Foreskin keratinocyte (primary cell): ENCODE measurements at places on chromosomes 7 and 10. TPM values are rescaled to one million over a fixed set of nuclear protein-coding genes. Genes with fewer than 3 reads are reported as not detected.

DNA sequence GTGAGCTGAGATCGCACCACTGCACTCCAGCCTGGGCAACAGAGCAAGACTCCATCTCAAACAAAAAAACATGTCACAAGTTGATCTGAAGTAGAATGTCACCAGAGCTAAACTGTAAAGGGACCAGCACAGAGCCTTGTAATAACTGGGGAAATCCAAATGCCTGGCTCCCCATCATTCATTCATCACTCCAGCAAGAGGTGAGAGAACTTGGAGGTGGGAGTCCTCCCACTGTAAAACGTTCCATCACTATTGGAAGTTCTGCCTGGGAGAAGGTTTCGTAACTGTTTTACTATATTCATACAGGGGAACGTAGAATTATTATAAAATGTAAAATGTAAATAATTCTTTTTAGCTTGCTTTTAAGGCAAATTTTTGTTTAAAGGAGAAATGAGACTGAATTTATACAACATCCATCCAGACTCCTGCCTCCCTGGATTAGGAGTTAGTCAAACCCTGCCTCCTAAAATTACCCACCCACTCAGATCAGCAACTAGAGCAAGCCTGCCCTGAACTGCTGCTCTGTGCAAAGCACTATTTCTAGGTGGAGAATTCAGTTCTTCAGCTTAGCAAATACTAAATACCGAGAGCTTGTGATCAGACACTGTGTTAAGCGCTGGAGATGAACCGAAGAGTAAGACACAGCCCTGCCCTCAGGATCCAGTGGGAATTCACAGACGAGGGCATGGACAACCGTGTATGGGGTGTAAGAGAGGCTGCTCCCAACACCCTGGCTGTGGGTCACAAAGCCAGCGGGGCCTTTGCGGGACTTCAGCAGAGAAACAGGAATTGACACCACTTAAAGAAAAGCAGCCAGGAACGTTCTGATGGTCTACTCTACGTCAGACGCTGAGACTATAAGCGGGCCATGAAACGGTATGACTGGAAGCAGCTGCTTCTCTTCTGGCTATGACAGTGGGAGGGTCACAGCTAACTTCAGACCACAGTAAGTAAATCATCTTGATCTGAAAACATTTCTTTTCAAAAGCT lies 208.3 kb downstream of the ZMYND11 start:
- DNase-seq = no peak

The XRCC2 gene
- 7.0 and 9.3 TPM in 2 replicates for total RNA-seq

- peak; percentile 18 for DNase-seq
Observed at GRCh38 chr7:81195033-81195432, 276.2 kb upstream of the SEMA3C start.

The PON3 gene
- total RNA-seq = 1.7 and 2.0 TPM in 2 replicates

The ASZ1 gene
- total RNA-seq = not detected in 2 replicates

- DNase-seq = peak; percentile 92
Observed at GRCh38 chr7:43869867-43870240, 537 bp upstream of the MRPS24 start.

DNA sequence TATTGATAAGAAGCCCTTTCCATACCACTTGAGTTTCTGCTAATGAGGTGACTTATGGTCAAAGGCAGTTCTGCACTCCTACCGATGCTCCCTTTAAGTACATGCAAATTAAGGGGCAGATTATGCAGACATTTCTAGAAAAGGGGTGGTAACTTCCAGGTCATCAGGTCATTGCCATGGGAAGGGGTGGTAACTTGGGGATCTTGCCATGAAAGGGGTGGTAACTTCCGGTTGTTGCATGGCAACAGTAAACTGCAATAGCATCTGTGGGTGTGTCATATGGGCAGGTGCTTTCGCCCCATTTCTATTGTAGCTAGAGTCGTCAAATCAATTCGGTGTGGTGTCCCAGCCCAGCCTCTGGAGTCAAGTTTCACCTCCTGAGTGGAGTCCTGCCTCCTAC lies 150.9 kb downstream of the UBE2H start:
- DNase-seq = no peak

- no peak for DNase-seq
Observed at GRCh38 chr10:129715805-129716204, 248.3 kb downstream of the EBF3 start.

DNA sequence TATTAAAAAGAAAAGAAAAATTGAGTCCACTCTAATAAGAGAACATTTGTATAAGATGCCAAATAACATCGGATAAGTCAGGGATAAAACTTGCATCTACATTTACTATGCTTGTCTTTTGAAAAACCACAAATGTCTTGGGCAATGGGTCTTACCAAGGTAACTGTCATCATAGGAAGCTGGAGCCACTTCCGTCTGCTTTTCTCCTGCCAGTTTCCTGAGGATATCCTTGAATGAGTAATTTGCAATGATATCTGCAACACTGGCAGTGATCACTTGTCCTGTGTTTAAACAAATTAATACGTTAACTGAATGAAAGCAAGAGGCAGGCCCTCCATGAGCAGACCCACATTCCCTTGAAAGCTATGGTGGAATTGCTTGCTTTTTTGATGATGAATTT lies 47.3 kb downstream of the ITGA8 start:
- no peak for DNase-seq

The ERVW-1 gene
- total RNA-seq = not detected in 2 replicates

DNA sequence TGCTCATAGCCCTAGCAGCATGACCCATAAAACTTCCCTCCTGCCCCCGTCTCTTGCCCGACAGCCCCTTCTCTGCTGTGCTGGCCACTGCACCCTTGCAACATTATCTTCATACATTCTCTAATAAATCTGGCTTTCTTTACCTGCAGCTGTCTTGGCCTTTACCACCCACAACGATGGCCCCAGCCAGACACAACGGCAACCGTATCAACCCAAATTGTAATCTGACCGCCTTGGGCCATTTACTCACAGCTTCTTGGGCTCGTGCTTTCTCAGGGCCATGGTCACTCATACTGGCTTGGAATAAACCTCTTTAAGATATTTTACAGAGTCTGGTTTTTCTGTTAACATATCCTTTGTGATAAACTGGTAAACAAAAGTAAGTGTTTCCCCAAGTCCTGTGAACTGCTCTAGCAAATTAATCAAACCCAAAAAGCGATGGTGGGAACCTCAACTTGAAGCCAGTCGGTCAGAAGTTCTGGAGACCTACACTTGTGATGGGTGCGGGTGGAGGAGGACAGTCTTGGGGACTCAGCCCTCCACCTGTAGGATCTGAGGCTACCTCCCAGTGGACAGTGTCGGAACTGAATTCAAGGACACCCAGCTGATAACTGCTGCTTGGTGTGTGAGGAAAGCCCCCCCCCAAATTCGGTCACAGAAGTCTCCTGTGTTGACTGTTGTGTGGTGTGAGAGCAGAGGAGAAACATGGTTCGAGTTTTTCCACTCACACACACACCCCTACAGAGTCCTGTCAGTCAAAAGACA lies 87.6 kb upstream of the ATP6V0A4 start:
- DNase-seq = no peak

DNA sequence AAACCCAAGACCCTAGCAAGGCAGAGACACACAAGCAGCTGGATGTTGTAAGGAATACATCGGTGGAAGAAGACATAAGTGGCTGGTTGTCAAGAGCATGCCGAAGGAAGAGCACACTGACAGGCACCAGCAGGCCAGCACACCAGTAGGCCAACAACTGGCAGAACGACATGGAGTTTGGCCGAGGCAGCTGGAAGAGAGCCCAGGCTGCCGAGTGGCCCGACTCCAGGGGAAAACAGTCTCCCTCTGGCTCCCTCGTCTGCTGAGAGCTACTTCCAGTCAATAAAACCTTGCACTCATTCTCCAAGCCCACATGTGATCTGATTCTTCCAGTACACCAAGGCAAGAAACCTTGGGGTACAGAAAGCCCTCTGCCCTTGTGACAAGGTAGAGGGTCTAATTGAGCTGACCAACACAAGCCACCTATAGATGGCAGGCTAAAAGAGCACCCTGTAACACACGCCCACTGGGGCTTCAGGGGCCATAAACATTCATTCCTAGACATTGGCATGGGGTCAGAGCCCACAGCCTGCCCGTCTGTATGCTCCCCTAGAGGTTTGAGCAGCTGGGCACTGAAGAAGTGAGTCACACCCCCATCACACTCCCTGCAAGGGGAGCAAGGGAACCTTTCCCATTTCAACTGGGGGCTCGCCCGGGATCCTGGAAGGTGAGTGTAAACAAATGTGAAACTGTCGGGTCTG lies 14.7 kb upstream of the TNS3 start:
- no peak for DNase-seq

GRCh38 chr7:133434246-133434865 lies 181.5 kb downstream of the EXOC4 start:
- DNase-seq = no peak

GRCh38 chr7:136709876-136710275 lies 158.6 kb upstream of the CHRM2 start:
- DNase-seq = no peak

DNA sequence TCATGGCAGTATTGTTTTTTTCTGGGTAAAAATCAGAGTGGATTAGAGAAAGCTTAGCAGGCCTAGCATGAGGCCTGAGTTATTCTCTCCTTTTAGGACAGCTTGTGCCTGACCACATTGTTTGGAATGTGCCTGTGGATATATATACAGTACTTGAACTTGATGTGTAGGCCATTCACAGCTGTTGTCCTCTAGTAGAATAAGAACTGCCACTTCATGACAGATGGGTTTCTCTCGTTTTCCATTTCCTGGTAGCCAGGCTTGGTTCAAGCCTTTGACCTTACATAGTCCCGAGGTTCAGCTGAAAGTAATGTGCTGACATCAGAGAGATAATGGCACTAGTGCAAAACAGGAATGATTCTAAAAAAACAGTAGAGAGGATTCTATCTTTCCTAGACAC lies 473.9 kb downstream of the AUTS2 start:
- no peak for DNase-seq

- DNase-seq = peak; percentile 52
Observed at GRCh38 chr7:6589829-6590644, at the start of gene INTS15. Gene INTS15, plus strand, starts transcription at chr7:6590021. Its CDS starts 263 bp downstream, at chr7:6590284.

The ZSCAN21 gene
- 11.2 and 11.3 TPM in 2 replicates for total RNA-seq

- no peak for DNase-seq
Observed at GRCh38 chr7:46011059-46011458, 90.0 kb upstream of the IGFBP3 start.

GRCh38 chr7:139431459-139431858 lies 52.0 kb downstream of the KLRG2 start:
- DNase-seq = no peak

DNA sequence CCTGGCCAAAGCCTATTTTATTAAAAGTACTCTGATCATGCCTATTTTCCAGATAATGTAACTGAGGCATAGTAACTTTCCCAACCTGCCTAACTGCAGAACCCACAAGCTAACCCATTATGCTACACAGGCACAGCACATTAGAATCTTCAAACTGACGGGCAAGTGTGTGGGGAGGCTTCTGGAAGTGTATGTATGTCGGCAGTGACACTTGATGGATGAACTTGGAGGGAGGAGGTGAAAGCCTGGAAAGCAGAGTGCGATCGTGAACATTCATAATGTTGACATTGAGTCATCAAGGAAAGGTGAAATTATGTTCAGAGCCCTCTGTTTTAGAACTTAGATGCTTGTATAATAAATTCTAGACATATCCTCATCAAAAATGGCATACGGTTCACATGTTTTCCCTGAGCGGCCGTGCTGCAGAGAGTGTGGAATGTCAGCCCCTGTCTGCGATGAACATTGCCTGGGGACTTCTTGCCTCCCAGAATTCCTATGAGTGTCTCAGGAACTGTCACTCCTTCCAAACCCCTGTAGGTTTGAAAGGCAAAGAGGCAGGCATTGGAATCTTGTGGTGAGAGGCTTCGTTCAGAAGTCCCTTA lies 102.4 kb downstream of the SLIT1 start:
- no peak for DNase-seq

DNA sequence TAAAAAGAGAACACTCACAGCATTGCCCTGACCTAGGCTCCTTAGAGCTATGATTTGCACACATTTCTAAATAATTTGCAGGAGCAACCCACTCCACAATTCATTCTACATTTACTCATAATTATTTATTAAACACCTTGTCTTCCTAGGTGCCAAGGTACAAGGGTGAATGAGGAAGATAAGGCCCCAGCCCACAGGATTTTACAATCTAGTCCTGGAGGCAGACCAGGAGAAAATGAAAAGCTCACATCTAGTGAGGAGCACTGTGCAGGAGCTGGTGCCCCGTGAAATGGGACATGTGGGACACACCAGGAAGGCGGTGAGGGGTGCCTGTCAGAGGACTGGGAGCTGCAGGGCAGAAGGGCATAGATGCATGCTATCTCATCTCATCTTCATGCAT lies 59.7 kb upstream of the LRRC18 start:
- DNase-seq = no peak

GRCh38 chr7:102080019-102080433 lies 206.6 kb upstream of the SH2B2 start:
- no peak for DNase-seq

GRCh38 chr10:82908751-82909150 lies 1033.8 kb downstream of the NRG3 start:
- no peak for DNase-seq

DNA sequence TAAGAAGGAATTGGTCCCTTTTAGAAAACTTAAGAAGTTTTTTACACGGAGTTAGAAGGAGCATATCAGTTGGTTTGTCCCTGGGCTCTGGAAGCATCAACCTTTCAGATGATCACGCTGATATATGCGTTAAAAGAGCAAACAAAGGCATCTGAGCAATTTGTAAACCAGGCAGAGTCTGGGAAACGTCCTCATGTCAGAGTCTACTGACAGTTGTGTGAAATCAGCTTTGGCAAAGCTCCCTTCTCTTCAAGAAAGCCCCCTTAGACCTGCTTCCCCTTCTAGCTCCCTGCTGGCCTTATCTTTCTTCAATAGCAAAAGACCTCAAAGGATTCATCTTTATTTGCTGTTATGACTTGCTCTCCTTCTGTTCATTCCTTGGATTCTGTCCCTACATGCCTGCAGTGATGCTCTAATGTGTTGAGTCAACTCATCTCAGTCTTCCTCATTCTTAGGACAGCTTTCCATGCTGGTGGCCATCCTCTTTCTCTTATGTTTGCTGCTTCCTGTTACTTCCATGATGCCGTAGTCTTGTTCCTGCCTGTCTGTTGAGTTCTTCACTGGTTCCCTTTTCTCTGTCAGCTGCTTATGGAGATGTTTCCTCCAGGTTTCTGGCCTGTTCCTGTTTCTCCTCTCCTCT lies 106.5 kb upstream of the BMPER start:
- peak; percentile 95 for DNase-seq

DNA sequence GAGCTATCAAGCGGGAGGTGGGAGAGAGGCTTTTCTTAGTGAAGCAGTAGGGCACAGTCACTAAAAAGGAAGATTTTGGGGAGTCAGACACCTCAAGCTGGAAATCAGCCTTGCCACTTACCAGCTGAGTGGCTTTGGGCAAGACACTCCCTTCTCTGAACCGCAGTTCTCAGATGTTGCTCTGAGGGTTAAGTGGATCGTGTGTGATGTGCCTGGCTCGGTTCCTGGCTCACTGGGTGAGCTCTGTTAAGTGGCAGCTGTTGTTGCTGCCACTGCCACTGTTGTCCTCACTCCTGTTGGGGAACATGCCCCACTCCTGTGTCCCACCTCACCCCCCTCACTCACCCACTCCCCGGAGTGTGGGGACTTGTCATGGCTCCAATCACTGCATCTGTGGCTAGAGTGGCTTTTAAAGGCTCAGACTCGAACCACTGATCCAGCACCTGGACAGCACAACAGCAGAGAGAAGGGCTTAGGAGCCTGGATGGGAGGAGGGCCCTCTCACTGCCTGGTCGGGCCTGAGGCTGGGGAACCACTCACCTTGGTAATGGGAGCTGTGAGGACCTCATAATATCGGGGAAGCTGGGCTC lies 20.0 kb downstream of the PYROXD2 start:
- DNase-seq = no peak
